LNCaP clone FGC (cell line): ENCODE measurements at places on chromosomes 2 and 18.

GRCh38 chr2:215359576-215359922 lies 47.7 kb downstream of the ATIC start:
- no peak for DNase-seq

GRCh38 chr2:202109139-202109736 lies 36.2 kb downstream of the KIAA2012 start:
- no peak for DNase-seq

DNA sequence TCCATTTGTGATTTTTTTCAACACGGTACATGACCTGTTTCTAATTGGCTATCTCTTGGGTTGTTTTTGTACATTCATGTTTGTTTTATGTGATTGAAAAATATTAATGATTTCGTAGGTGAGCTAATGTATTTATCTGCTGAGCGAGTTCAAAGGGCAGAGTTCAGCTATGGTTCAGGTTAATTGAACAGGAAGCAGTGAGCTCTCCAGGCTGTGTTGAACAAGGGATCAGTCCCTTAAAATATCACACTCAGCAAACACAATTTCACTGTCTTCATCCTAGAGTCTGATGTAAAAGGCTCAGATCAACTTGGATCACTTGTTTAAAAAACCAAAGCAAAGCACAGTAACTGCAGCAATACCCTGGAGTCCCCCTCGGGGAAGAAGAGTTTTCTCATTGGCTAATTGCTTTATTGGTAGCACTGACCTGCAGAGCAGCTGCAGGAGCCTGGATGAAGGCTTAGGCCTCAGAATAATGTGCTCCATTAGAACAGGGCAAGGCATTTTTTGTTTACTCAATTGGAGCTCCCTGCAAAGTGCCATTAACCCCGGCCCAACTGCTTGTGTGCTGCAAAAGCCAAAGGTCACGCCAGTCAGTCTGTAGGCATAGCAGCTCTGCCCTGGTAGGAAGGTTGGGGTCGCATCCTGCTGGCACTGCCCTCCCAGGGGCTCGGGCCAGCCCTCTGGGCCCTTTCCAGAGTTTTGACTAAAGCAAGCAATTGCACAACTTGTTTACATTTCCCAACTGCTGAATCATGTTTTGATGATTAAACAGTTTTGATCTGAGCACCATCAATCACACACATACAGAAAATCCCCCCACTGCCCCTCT lies 10.5 kb downstream of the ONECUT2 start:
- DNase-seq: peak; percentile 33

GRCh38 chr2:16271231-16271896 lies 331.0 kb downstream of the MYCN start:
- DNase-seq: no peak

GRCh38 chr18:56632070-56633022 lies 6.0 kb downstream of the TXNL1 start:
- no peak for DNase-seq

GRCh38 chr2:20521193-20521592 lies 74.3 kb downstream of the RHOB start:
- no peak for DNase-seq

DNA sequence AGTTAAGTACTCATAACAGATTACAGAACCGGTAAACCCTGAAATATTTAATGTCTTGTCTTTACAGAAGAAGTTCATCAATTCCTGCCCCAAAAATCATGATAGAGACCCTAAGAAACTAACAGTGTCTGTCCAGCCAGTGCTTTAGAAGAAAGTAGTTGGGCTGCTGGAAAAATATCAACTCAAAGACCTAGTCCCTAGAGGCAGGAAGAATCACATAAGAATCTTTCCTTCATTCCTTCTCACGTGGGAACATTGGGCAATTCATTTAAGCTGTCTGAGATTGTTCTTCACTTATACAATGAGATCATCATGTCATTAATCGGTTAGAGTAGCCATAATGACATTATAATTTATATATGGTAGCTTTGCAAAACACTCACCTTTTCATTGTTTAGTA lies 156.4 kb downstream of the CCBE1 start:
- no peak for DNase-seq
